ENCODE measurements at places on chromosomes 11 and 22. TPM values are rescaled to one million over a fixed set of nuclear protein-coding genes. Genes with fewer than 3 reads are reported as not detected.

GRCh38 chr11:107337917-107338316 is 119.7 kb downstream of the CWF19L2 start:
- no peak for DNase-seq

The NUDT8 gene
- total RNA-seq: 33.9 TPM

DNA sequence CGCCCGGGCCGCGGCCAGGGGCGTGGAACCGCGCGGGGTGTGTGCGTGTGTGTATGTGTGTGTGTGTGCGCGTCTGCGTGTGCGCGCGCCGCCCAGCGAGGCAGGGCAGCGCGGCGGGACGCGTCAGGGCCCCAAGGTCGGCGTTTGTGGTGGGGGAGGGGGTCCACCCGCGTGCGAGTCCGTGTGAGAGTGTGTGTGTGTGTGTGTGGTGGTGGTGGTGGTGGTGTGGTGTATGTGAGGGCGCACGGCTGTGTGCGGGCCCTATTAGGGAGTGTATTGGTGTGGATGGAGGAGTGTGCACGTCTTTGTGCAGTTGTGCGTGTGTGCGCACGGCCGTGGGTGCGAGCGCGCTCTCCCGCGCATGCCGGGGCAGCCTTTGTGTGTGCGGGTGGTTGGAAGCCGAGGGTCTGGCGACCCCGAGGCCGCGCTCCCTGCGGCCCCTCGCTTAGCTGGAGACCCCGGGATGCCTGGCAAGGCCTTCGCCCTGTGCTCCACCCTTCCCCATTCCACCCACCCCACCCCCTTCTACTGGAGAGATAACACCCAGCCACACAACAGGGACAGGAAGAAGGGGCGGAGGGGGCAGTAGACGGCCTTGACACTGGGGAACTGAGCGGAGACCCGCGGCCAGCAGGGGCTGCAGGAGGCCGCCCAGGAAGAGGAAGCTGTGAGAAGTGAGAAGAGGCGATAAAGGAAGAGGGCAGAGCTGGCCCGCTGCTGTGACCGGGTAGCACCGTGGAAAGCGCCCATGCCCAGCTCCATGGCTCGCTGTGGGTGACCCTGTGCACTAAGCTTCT is 528 bp upstream of the ARRB1 start:
- no peak for DNase-seq

GRCh38 chr11:120403966-120404365 is 67.8 kb downstream of the ARHGEF12 start:
- DNase-seq: no peak
